ENCODE measurements at places on chromosomes 13 and 19.

DNA sequence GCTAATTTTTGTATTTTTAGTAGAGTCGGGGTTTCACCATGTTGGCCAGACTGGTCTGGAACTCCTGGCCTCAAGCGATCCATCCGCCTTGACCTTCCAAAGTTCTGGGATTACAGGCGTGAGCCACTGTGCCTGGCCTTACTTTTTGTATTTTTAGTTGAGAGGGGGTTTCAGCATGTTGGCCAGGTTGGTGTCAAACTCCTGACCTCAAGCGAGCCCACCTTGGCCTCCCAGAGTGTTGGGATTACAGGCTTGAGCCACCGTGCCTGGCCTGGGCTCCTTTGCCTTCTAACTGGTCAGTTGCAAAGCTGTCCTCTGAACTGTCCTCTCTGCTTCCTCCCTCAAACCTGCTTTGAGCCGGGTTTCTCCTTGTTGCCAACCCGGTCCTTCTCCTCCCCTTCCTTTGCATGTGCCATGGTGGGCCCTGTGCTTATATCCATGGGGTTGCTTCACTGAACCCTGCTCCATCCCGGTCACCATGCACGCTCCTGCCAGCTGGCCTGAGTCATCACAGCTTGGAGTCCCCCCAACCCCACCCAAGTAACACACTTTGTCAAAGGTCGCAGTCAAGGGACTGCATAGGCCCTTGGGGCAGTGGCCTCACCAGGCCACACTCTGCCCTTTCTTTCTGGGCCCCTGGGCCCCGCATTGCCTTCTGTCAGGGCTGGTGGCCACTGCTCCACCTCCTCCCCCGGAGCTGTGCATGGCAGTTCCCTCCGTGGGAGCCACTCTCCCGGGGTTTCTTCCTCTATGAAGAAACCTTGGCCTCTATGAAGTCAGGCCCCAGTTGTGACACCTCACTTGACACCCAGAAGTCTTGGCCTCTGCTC lies 21.2 kb downstream of the WTIP start:
- no peak for DNase-seq

- no peak for DNase-seq
Measured at GRCh38 chr19:13016628-13017305, 21.5 kb downstream of the NFIX start.

GRCh38 chr19:35740108-35740422 lies 2.2 kb downstream of the IGFLR1 start:
- no peak for DNase-seq

- DNase-seq: no peak
Measured at GRCh38 chr19:28595722-28596480, 617.0 kb downstream of the UQCRFS1 start.

GRCh38 chr13:64278493-64278892 lies 2862.8 kb upstream of the PCDH20 start:
- DNase-seq: peak; percentile 46

DNA sequence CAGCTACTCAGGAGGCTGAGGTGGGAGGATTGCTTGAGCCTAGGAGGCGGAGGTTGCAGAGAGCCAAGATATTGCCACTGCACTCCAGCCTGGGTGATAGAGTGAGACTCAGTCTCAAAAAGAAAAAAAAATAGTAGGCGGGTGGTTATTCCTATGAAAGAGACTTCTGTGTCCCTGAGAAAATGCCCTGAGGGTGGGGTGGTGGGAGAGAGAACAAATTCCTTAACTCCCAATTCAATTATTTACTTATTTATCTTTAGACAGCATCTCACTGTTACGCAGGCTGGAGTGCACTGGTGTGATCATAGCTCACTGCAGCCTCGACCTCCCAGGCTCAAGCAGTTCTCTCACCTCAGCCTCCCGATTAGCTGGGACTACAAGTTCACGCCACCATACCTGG lies 10.3 kb upstream of the EEF2 start:
- no peak for DNase-seq

DNA sequence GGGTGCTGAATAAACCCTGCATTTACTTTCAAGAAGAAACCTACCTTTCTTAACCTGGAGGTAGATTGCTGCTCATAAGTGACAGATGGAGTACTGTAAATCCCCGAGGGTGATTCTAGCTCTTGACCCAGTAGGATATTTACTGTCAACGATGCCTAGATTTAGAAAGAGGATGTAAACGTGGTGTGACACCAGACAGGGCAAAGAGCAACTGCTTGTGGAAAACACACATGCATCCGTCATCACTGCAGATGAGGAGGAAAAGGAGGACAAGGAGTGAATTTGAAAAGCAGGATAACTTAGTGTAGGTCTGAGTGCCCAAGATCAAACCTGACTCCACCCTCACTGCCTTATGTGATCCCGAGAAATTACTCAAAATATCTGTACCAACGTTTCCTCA lies 9.8 kb upstream of the CLN5 start:
- DNase-seq: no peak

GRCh38 chr13:109785141-109785891 lies 1.1 kb downstream of the IRS2 start:
- peak; percentile 55 for DNase-seq

Data from MCF 10A (cell line).